Activated CD4-positive, CD25-positive, alpha-beta regulatory T cell (primary cell): ENCODE measurements at places on chromosomes 16 and 17.

GRCh38 chr17:17140590-17140980 lies 65.5 kb downstream of the PLD6 start:
- no peak for DNase-seq

GRCh38 chr16:68444056-68444657 lies 4.2 kb downstream of the SMPD3 start:
- no peak for DNase-seq

- DNase-seq, result no peak
These were observed 443.8 kb upstream of the EEF2KMT start for GRCh38 chr16:5541356-5541755.

- DNase-seq, result no peak
These were observed 174.6 kb upstream of the CDH13 start for GRCh38 chr16:82452004-82452756.
